ENCODE measurements at places on chromosomes 7 and 10. TPM values are rescaled to one million over a fixed set of nuclear protein-coding genes. Genes with fewer than 3 reads are reported as not detected.

The ZSCAN21 gene
- total RNA-seq: 11.0 TPM

The XRCC2 gene
- total RNA-seq: 5.2 TPM

The ANKRD61 gene
- 0.26 TPM for total RNA-seq

The CYP3A4 gene
- total RNA-seq: 0.05 TPM

The NFE2L3 gene
- 8.7 TPM for total RNA-seq

The EBF3 gene
- total RNA-seq: 0.20 TPM

The PRSS37 gene
- total RNA-seq: not detected

The TFR2 gene
- 2.2 TPM for total RNA-seq

The MYPN gene
- total RNA-seq: 2.0 TPM

The ZNF727 gene
- total RNA-seq: not detected

The SEMA3A gene
- total RNA-seq: 5.2 TPM

The TMEM178B gene
- 1.3 TPM for total RNA-seq

The LDB3 gene
- 0.18 TPM for total RNA-seq

The TDRD1 gene
- not detected for total RNA-seq

The PCDH15 gene
- total RNA-seq: not detected

The ZNF365 gene
- 0.86 TPM for total RNA-seq

The MSRB2 gene
- 12.5 TPM for total RNA-seq

The DENND2A gene
- total RNA-seq: 0.88 TPM

The MRLN gene
- total RNA-seq: not detected

The NPTX2 gene
- 0.25 TPM for total RNA-seq

The TUBAL3 gene
- total RNA-seq: 0.24 TPM

The ADRB1 gene
- total RNA-seq: 1.1 TPM

The HOXA6 gene
- total RNA-seq: 1.3 TPM

The DRGX gene
- total RNA-seq: not detected

The MBLAC1 gene
- total RNA-seq: 2.7 TPM

The TMEM196 gene
- total RNA-seq: not detected

The NKX1-2 gene
- not detected for total RNA-seq

The EMX2 gene
- not detected for total RNA-seq

The NPC1L1 gene
- total RNA-seq: 0.09 TPM

The COBL gene
- 3.2 TPM for total RNA-seq

The TMEM139 gene
- total RNA-seq: 0.91 TPM

The CALCR gene
- total RNA-seq: 0.05 TPM

The HIBADH gene
- 44.5 TPM for total RNA-seq

The SLC13A4 gene
- not detected for total RNA-seq

The PKD2L1 gene
- total RNA-seq: 0.38 TPM

Measured in A549 treated with dexamethasone at 1 μM for 4 hours (cell line).